ENCODE measurements at places on chromosomes 7 and 10. TPM values are rescaled to one million over a fixed set of nuclear protein-coding genes. Genes with fewer than 3 reads are reported as not detected.

- peak; percentile 81 for DNase-seq
Measured at GRCh38 chr7:51316666-51317581, at the start of gene COBL. COBL (minus strand) TSS chr7:51316809; CDS start chr7:51316633, 176 bp downstream.

DNA sequence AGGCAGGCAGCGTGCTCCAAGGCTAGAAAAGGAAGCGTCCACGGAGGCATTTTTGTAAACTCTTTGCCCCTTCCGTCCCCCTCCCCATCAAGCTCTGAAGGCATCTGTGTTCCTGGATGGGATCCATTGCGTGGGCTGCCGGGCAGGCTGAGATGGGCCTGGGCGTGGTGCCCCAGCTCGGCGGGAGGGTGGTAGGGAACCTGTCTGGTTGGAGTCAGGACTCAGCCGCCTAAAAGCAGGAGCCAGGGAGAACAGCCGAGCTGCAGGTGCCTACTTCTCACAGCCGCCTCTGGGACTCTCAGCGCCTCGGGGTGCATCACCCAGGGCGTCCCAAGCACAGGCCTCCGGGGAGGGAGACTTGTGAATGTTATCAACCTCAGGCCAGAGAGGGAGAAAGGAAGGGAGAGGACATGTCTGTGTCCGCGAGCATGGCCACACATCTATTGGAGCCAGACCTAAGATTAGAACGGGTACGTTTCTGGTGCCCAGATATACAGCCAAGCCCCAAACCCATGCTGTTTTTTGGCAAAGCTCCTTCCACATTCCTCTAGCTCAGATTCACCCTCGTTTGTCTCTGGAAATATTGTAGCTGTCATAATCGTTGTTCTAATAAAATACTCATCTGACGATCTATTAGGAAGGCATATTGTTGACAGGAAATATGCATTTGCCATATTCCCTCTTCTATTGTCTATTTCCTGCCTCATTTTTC is 48.6 kb upstream of the CTBP2 start:
- no peak for DNase-seq

DNA sequence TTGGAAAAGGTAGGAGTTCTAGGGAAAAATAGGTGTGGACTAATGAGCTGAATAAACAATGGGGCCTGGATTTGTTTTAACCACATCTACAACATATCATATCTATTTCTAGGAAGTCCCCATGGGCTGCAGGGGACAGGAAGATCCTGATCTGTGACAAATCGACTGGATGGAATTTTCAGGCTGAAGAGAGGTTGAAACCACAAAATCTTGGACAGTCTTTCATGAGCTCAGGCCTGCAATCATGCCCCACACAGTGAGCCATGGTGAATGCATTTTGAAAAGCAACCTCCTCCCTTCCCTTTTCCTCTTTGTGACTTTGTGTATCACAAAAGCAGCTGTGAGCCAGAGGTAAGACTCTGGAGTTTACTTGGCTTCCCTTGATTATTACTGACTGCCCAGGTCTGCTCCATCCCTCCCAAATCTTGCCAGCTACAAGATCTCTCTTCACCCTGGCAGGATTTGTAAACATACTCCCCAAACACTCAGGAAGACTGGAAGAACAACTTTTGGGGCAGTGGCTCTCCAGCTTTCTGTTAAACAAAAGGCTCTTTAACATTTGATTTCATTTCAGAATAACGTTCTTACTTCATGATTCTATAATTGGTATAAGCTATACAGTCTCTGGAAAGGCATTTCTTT is 66.4 kb downstream of the ASAH2B start:
- no peak for DNase-seq

GRCh38 chr10:97601268-97602215 is 12.0 kb downstream of the C10orf62 start:
- no peak for DNase-seq

ARHGEF35 gene
- 13.4 TPM for polyA plus RNA-seq

LOXL4 gene
- 1.6 TPM for polyA plus RNA-seq

Data from stomach (tissue), 19 donors.